ACHN (cell line): ENCODE measurements at places on chromosomes 6 and 20.
A peak's percentile ranks its signal among the peaks of the same experiment; 100 is the strongest.

- peak; percentile 33 for DNase-seq
These were observed 1.9 kb downstream of the RRBP1 start for GRCh38 chr20:17679941-17680835.

- peak; percentile 13 for DNase-seq
These were observed 42.7 kb downstream of the ANKRD6 start for GRCh38 chr6:89475634-89476033.

- DNase-seq, result no peak
These were observed 25.0 kb downstream of the POLR1C start for GRCh38 chr6:43541774-43542471.

- DNase-seq, result no peak
These were observed 97.2 kb downstream of the MAP3K4 start for GRCh38 chr6:161088676-161089328.

DNA sequence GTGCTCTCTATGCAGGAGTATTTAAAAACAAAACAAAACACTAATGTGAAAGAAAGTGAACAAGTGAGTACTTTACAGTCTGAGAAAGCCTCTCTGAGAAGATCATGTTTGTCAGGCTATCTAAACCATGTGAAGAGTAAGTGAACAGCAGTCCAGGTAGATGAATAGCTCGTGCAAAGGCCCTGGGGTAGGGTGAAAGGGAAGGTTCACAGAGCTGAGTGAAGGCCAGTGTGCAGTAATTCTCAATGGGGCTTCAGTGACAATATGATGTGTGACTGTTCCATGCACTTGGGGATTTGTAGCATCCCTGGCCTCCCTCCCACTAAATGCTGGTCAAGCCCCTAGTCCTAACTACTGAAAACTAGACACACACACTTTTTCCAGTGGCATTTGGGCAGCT, 488.9 kb upstream of the JARID2 start:
- DNase-seq, result no peak

- DNase-seq, result no peak
These were observed 872.4 kb upstream of the SLC35B3 start for GRCh38 chr6:9307786-9308185.

DNA sequence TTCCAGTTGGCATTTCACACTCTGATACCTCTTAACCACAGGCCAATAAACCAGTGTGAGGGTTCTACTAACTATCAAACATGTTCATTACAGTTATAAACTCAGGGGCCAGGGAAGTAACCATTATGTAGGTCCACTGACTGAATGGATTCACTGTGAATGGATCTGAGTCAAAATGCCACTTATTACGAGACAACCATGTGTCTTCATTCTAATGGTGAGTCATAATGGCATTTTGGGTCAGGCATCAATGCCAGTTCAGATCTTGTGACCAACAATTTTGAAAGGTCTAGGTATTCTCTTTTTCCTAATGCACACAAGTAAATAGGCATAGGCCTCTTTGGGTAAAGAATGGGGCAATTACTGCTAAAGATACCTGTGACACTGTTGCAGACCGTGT, 112.2 kb upstream of the HEY2 start:
- no peak for DNase-seq

DNA sequence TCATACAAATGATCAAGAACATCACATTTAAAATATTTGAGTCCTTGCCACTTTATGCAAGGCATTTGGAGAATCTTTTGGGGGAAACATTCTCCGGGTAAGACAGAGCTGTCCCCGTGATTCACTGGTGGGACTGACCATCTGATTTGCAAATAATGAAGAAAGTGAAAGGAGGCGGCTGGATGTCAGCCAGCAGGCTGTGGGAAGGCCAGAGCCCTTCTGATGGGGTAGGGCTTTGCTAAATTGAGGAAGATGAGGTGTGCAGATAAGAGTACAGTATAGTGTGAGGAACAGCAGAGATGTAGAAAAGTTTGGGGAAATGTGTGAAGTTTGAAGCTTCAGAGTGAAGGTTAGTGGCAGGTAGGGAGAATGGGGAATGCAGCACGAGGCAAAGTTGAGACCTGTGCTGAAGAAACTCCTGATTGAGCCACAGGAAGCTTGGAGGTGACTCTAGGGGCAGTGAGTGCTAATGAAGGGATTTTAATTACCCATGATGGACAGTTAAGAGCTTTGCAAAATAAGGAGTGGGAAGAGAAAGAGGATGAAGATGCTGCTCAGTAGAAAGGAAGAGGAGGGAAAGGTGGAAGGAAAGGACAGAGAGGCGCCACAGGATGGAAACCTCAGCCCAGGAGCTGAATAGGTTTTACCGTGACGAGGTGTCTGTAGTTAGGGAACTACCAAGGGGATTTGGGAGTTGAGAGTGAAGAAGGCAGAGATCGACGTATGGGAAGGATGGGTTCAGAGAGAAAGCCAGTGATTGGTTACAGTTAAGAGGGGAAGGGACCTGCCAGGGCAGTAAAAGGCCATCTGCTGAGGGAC, 68.7 kb downstream of the SNX9 start:
- DNase-seq, result no peak

- no peak for DNase-seq
These were observed 52.1 kb downstream of the YTHDF1 start for GRCh38 chr20:63163596-63164483.

- DNase-seq, result peak; percentile 29
These were observed 20.5 kb upstream of the LTV1 start for GRCh38 chr6:143822584-143823024.

GRCh38 chr6:24273096-24273870, 84.6 kb downstream of the DCDC2 start:
- no peak for DNase-seq

GRCh38 chr20:13009682-13010406, 1.1 kb downstream of the SPTLC3 start:
- peak; percentile 91 for DNase-seq

GRCh38 chr20:47676219-47676721, 109.0 kb downstream of the SULF2 start:
- no peak for DNase-seq

- DNase-seq, result no peak
These were observed 5.1 kb downstream of the PEX6 start for GRCh38 chr6:42973926-42974325.

DNA sequence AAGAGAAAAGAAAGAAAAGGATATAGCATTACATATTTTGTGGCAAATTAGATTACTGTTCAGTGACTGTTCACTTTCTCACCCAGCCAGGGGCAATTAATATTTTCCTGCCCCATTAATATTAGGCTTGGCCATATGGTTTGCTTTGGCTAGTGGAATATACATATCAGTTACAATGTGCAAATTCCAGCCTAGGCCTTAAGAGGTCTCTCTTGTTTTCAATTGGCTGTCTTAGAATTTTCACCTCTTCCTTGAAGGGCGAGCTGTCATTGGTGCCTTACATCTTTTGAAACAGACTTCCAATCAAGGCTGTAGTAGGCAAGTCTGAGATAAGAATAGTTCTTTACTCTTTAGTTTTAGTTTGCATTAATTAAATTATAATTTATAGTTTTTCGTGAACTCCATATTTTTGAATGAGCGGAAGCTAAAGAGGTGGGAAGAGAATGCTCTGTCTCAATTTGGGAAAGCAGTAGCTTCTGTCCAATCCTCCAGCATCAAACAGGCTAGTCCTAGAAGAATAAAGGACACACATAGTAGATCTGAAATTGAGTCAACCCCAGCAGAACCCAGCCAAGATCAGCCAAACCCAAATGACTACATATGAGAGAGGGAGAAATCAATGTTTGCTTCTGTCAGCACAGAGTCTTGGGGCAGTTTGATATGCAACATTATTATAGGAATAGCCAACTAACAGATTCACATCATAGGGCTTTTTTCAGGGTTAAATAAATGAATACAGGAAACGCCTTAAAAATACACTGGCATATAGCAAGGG, 6.3 kb upstream of the CSNK2A1 start:
- peak; percentile 40 for DNase-seq

DNA sequence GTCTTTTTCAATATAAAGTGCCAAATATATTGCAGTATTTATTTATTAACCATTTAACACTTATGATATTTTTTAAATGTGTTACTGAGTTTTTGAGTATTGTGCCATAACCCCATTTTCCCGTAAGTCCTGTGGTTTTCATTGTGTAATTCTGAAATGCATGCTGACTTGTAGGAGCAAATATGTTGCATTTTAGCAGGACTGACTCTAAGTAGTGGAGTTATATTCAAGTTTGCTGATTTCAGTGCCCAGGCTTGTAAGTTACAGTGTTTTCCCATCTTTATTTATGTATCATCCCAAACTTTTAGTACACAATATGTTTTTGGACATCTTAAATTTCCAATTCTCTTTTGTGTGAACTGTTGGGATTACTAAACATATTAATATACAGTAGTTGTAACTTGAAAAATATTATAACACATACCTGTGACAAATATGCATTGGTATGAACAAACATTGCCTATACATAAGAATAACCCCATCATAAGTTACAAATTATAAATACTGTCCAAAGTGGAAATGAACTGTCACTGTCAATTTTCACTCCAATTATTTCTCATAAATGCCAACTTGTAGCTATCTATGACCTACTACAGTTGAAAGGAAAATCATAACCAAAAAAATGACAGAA, 179.3 kb upstream of the RUNX2 start:
- no peak for DNase-seq

GRCh38 chr6:50791900-50792508, 26.7 kb upstream of the TFAP2B start:
- DNase-seq, result peak; percentile 57

GRCh38 chr20:42906120-42906519, 283.6 kb downstream of the PTPRT start:
- DNase-seq, result no peak
